ENCODE measurements at places on chromosomes 5 and 9.

GRCh38 chr9:125784286-125785049 lies 37.3 kb downstream of the PBX3 start:
- no peak for DNase-seq

GRCh38 chr5:62653001-62653863 lies 74.6 kb downstream of the LRRC70 start:
- DNase-seq = no peak

GRCh38 chr5:139543423-139543991 lies 17.6 kb upstream of the UBE2D2 start:
- DNase-seq = no peak

DNA sequence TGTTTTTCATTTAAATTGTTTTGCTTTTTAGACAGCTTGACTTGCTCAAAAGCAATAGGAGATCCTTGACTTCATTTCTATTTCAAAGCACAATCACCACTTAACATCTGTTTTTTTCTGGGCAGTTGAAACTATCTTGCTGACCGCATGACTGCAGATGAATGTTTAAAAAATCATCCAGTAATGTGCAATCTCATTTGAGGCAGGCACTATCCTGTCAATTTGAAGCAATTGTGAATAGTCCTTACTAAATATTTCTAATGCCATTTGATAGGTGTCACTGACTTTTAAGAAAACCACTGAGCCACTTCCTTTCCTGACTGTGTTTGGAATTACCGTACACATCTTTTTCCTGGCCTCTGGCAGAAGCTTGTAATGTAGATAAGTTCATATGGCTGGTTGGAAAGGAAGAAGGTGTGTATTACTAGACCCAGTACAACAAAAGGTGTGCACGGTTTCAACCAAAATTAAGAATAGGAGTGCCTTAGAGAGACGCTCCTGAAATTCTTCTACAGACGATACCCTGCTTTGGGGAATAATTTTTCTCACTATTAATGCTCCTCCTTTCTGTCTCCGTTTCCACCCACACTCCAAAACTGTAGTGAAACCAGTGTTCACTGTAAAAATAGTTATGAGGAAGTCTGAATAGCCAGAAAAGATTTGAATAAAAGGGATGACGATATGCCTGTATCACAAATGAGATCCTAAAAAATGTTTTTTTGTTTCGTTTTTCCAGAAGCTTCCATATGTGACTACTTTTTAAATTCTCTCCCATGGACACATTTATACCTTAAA lies 136.7 kb upstream of the MOCS2 start:
- DNase-seq = no peak

DNA sequence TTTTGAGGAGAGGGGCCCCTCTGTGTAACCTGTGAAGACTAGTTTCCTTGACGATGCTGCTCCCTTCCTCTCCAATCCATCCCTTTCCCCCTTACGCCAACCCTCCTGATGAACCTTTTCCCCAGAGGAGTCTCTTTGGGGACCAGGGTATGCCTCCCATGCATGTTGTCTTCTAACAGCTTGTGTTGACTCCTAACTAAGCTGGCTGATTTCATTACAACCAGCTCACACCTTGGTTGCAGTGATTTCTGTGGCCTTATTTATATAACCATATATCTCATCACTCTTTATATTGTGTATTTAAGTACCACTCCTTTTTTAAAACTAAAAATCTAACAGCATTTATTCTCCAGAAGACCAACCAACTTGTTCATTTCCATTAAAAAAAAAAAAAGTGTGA lies 42.5 kb downstream of the SFXN1 start:
- no peak for DNase-seq

Measured in urinary bladder (tissue), 4 donors.